Inflammatory macrophage treated with lipopolysaccharide for 1 hour (primary cell): ENCODE measurements at places on chromosomes 13 and 19.
A peak's percentile ranks its signal among the peaks of the same experiment; 100 is the strongest.

GRCh38 chr19:6048348-6048747 is 62.0 kb downstream of the RFX2 start:
- DNase-seq, result no peak

DNA sequence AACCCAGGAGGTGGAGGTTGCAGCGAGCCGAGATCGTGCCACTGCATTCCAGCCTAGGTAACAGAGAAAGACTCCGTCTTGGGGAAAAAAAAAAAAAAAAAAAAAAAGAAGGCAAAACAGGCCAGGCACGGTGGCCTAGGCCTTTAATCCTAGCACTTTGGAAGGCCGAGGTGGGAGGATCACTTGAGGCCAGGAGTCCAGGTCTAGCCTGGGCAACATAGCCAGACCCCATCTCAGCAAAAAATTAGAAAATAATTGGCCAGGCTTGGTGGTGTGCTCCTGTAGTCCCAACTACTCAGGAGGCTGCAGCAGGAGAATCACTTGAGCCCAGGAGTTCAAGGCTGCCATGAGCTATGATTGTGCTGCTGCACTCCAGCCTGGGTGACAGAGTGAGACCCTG is 43.4 kb downstream of the CRTC1 start:
- DNase-seq, result no peak

- no peak for DNase-seq
Measured at GRCh38 chr13:102237230-102237629, 164.6 kb downstream of the FGF14 start.

DNA sequence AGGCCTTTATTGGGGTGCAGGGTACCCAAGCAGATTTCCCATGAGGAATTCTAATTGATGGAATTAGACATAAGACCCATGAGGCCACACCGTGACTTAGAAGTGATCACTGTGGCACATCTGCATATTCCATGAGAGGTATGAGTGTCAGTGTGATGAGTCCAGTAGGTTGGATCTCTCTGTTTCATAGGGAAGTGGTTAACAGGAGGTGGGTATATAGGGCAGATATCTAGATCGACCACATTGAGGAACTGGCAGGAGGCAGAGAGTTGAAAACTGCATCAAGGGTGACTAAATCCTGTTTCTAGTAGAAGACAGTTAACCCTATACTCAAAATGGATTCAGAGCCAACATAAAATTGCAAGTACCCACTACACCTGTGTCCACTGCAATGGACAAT is 68.6 kb upstream of the MIR17HG start:
- DNase-seq, result peak; percentile 10

DNA sequence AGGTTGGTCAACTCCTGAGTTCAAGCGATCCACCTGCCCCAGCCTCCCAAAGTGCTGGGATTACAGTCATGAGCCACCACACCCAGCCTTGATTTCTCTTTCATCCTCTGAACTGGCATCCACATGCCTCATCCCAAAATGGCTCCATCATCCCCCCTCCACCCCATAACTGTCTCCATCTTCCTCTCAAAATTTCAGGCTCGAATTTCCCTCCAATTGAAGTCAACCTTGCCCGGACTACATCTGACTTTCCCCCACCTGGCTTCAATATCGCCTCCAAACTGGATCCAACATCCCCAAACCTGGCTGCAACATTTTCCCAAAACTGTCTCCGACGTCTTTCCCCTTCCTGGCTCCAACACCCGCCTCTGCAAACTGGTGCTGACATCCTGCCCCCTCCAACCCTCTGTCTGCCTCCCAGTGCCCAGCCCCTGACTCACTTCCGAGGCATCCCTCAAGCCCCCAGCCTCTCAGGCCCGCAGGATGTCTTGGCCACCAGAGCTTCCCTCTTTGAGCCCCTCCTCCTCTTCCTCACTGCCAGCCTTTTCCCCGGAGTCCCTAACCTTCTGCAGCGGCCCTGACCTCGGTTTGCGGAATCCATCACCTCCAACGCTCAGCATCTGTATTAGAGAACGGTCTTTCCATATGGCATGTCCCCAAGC is 943 bp downstream of the EXOC3L2 start:
- no peak for DNase-seq

DNA sequence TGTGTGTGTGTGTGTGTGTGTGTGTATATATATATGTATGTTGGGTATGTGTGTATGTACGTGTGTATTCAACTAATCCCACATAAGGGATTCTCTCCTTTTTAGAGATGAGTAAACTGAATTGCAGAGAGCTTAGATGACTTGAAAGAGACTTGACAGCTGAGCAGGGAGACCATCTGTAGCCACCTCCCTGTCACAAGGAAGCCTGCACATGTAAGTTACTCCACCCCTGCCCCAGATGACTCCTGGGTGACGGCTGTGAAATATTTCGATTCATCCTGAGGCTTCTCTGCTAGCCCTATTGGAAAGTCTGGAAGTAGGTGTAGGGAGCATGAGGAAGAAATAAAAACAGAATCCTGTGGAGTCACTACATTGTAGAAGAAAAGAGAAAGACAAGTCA is 480.4 kb downstream of the FOXO1 start:
- no peak for DNase-seq

- no peak for DNase-seq
Measured at GRCh38 chr13:46593398-46593797, 40.4 kb downstream of the LRCH1 start.

DNA sequence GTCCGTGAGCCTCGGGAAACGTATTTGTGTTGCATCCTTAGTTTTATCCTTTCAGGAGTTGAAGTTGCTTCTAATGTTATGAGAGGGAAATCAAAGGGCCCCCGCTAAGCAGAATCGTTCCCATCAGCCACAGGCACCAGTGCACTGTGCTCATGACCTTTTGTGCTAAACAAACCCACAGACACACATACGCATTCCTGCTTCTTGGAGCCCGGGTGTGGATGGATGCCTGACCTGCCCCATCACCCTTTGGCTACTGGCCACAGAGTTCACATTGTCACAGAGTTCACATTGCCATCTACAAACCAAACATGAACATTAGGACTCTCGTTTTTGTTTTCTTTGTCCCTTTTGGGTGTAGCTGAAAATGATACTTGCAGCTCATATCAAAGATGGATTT is 47.2 kb downstream of the CHST8 start:
- DNase-seq, result no peak

- DNase-seq, result no peak
Measured at GRCh38 chr13:104372095-104372655, 1306.0 kb upstream of the SLC10A2 start.

GRCh38 chr19:48618278-48618915 is 581 bp downstream of the RPL18 start:
- no peak for DNase-seq

DNA sequence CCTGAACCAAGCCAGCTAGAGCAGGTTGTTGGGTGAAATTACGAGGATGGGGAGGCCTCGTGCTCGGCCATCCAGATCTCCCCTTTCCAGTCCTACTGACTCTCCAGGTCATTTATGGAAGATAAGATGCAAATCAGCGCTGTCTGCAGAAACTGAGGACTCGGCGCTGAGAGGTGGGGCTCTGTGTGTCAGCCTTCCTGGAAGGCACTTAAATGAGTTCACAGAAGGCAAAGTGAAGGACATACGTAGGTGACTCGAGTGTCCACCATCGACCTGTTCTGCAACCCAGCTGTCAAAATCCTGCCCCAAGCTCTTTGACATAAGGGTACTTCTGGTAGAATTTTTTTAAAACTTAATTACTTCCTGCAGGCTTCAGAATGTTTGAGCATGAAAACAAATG is 86.4 kb downstream of the RAB20 start:
- DNase-seq, result no peak

GRCh38 chr19:47176071-47176626 is 45.5 kb downstream of the SAE1 start:
- DNase-seq, result no peak

GRCh38 chr13:112692104-112692503 is 2.3 kb downstream of the ATP11A start:
- DNase-seq, result no peak

DNA sequence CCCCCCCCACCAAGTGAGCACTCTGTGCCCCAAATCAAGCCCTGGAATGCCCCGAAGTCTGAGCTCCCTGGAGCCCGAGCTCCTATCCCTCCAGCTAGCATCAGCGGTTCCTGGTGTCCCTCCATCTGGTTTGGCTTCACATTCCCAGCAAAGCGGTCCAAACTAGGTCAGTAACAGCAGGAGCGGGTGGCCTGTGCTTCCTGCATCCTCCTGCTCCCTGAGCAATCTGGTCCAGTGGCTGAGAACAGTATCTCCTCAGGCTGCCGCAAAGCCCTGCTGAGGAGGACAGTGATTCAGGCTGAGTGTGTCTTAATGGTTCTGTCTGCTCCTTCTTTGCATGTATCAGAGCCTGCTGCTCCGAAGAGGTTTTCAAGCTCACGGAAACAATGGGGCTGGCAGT is 25.9 kb downstream of the RASL11A start:
- no peak for DNase-seq

GRCh38 chr19:41935760-41936415 is 7.6 kb upstream of the ERFL start:
- DNase-seq, result no peak

GRCh38 chr19:15776991-15777970 is 10.2 kb upstream of the OR10H5 start:
- DNase-seq, result peak; percentile 20

DNA sequence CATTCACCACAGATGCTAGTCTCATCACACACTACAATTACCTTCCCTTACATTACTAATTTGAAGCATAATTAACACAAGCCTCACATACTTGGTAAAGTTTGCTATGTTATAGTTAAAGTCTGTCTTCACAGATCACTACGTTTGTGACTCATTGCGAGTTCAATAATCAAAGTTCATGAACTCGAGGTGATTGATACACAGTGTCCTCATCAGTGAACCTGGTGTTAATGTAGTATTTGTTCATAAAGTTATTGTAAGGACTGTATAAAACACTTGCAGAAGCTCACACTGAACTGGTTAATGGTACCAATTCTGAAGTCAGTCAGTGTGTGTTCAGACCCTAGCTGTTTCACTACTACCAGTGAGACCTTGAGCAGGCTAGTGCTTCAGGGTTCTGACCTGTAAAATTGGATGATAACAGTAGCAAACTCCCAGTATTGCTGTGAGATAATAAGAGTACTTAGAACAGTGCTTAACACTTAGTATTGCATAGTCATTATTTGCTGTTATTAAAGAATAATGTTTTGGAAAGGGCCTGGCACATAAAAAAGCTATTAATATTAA is 313.3 kb downstream of the LIG4 start:
- DNase-seq, result no peak

- DNase-seq, result no peak
Measured at GRCh38 chr19:54137699-54138488, at the start of gene CNOT3. CNOT3 (plus strand) TSS chr19:54137762; CDS start chr19:54142979, 5,217 bp downstream.

DNA sequence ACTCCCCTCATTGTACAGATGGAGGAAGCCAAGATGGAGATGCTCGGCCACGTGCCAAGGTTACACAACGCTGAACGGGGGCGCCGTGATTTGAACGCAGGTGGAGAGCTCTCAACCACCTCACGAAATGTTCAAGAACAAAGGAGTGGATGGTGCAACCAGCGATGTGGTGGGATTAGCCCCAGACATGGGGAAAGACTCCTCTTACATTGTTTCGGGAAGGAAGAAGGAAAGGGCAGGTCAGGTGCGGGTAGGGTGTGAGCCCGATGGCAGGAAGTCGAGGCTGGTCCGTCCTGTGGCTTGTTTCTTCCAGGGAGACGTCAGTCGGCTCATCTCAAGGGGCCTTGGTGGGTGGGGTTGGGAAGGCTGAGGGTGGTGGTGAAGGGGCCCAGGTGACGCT is 7.1 kb upstream of the KLK14 start:
- no peak for DNase-seq

- peak; percentile 42 for DNase-seq
Measured at GRCh38 chr19:1324806-1325567, 39.3 kb downstream of the EFNA2 start.

DNA sequence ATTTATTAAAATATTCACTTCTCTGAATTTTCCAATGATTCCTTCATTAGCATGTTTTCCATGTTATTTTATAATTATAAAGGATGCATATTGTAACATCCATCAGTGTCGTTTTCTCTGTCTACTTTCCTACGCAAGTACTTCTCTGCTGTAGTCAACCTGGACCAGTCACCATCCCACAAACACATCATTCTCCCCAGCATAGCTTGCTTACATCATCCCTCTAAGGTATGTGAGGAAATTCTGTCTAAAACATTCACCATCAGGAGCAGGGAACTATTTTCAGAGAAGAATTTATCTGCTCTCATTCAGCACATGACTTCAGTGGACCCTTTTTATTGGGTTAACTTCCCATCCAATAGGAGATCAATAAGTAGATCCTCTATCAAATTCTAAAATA is 806.1 kb upstream of the ARGLU1 start:
- DNase-seq, result no peak

GRCh38 chr13:104204177-104204576 is 1138.0 kb upstream of the SLC10A2 start:
- no peak for DNase-seq

DNA sequence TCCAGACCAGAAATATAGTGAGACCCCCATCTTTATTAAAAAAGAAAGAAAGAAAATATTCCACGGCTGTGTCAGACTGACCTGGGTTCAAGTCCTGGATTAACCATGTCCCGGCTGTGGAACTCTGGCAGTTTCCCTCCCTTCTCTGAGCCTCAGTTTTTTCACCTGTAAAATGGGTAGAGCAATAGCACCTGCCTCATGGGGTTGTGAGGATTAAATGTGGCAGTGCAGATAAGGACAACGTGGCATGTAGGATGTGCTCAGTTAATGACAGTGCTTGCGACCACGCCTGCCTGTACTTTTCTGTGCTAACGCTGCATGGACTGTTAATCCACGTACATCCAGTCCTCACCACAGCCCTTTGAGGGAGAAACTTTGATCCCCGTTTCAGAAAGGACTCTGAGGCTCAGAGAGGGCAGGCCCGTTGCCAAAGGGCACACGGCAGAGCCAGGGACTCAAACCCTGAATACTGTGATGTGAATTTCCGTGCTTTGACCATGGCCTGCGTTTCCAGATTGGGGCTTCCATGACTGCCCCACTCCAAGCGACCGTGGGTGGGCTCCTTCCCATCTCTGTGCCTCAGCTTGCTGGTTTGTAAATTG is 16.1 kb downstream of the SBK2 start:
- DNase-seq, result no peak

DNA sequence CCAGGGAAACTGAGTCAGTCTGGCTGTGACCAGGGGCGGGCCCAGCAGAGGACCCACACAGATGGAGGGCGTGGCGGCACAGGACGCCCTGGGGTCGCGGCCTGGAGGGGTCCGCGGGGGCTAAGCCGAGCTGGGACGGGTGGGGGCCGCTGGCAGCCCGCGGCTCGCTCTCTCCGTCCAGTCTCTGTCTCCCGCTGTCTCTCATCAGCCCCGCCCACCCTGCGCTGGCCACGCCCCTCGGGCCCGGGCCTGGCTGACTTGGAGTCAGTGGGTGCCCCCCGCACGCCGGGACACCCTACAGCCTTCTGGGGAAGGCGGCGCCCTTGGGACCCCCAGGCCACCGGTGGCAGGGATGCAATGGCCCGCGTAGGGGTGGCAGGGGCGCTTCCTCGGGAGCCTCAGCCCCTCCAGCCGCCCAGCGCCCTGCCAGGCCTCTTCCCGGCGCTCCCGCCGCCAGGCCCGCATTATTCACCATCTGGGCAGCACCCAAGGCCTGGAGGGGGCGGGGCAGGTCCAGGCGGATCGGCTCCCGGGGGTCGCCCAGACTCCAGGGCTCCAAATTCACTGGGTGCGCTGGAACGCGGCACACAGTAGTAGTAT is at the start of gene TBXA2R:
Gene TBXA2R, minus strand, starts transcription at position 186 of the 600 bp plus-strand sequence. CDS start 6,241 bp downstream, outside the sequence.
- peak; percentile 41 for DNase-seq

- no peak for DNase-seq
Measured at GRCh38 chr19:45780146-45780447, 2.2 kb downstream of the DMPK start.

- no peak for DNase-seq
Measured at GRCh38 chr13:75796825-75797224, 160.7 kb downstream of the LMO7 start.
